ENCODE measurements at places on chromosomes 7 and 10.

DNA sequence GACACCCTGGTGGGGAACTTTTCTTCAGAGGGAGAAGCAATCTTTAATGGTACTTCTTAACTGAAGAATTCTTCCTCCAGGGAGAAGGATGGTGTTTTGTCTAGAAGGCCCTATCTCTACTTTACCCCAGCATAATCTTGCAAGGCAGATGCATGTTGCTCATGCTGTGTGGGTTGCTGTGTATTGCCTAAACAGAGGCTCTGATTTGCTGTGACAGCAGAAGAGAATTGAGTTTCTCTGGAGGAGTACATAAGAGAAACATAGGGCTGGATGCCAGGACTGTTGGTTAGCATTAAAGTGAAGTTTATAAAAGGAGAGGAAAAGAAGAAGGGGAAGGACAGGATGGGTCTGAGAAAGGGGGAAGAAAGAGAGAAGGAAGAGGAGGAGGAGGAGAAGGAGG is 248.1 kb upstream of the HPS1 start:
- no peak for DNase-seq

- peak; percentile 31 for DNase-seq
Observed at GRCh38 chr7:158353606-158354570, 233.7 kb downstream of the PTPRN2 start.

GRCh38 chr10:117590101-117590875 is 47.7 kb downstream of the EMX2 start:
- DNase-seq, result no peak

DNA sequence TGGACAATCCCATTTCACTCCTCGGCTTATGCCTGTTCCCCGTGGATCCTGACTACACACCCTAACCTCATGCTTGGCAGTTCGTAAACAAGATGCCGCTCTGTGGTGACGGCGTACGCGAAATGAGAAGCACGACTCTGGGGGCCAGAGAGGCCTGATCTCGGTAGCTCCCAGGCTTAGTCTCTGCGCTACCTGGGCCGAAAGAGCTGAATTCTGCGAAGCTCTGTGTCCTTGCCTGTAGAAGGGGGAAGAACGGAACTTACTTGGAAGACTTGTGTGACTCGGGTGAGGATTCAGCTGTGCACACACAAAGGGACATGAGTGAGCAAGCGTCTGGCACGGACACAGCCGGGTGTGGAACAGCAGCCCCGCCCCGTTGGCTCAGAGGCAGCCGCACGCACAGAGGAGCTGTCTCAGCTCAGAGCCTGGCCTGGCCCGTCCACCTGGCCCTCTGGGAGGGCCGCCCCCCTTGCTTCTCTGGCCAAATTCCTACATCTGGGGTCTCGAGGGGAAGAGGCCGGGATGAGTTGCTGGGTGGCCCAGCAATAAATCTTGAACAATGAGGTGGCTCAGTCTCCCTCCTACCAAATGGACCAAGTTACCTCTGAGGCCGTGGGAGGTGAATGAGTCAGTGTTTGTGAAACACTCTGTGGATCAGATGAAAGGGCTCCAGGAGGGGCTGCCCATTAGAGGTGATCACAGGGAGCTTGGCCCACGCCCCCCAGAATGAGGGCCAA is 83.8 kb downstream of the PDGFA start:
- DNase-seq, result no peak

- DNase-seq, result no peak
Observed at GRCh38 chr10:129192344-129193128, 274.5 kb upstream of the MGMT start.

DNA sequence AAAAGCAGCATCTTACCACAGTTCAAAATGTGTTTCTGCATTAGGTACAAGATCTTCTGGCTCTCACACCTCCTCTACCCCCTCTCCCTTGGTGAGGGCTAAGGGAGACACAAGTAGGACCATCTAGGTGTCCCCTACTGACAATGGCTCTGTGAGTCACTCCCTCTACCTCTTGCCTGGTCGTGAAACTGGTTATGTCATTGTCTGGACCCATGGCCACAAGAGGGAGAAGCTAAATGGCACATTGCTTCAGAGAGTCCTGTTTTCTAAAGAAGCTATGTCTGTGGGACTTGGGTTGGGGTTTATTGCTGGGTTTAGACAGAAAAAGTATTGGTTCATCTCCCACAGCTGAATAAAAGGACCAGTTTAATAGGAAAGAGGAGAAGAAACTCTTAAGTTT is 4.0 kb upstream of the PLXNA4 start:
- no peak for DNase-seq

GRCh38 chr7:87715545-87715944 is 87.3 kb downstream of the RUNDC3B start:
- DNase-seq, result no peak

GRCh38 chr7:34162027-34162565 is 256.8 kb downstream of the BMPER start:
- DNase-seq, result no peak

DNA sequence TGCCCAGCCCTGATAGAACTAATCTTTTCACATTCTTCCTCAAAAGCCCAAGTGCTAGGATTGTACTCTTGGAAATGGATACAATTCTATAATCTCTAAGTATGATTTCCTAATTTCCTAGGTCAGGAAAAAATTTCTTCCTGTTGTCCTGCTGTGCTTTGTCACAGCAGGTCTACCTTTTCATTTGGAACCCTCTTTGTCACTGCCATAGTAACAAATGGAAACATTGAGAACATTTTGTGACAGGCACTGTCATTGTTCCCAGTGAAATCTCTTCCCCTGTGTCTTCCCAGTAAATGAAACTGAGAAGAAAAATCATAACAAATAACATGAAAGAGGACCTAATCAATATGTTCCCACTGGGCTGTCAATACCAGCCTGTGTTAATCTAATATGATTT is 150.9 kb upstream of the KAT6B start:
- no peak for DNase-seq

- no peak for DNase-seq
Observed at GRCh38 chr10:26534384-26534783, 96.2 kb downstream of the APBB1IP start.

- DNase-seq, result no peak
Observed at GRCh38 chr10:131658476-131659110, 242.2 kb upstream of the PPP2R2D start.

Data from NCI-H510A treated with DMSO at 0.1 percent for 48 hours (cell line).